ENCODE measurements at places on chromosomes 1 and 21.
A peak's percentile ranks its signal among the peaks of the same experiment; 100 is the strongest.

GRCh38 chr1:164704954-164705353 lies 146.0 kb downstream of the PBX1 start:
- DNase-seq = peak; percentile 29

GRCh38 chr1:195576641-195577040 lies 1031.6 kb downstream of the KCNT2 start:
- DNase-seq = no peak

DNA sequence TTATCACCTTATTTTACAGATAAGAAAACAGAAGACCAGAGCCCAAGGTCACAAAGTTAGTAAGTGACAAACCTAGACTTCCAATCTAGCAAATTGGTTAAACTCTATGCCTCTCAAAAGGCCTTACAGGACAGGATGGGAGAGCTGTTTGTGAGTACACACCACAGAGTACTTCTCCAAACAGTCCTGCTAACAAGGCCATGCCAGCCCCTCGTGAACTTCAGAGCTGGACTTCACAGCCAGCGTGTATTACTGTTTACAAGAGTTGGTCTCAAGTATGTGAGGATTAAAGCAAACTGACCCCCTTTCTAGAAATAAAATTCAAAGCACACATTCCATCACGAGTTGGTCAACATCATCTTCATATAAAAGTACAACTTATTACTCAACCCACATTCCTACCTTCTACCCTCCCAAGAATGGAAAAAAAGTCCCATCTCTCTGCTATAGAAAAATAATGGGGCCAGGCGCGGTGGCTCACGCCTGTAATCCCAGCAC lies 19.8 kb upstream of the UBR4 start:
- no peak for DNase-seq

- no peak for DNase-seq
Measured at GRCh38 chr1:185325413-185325812, 8.4 kb upstream of the IVNS1ABP start.

DNA sequence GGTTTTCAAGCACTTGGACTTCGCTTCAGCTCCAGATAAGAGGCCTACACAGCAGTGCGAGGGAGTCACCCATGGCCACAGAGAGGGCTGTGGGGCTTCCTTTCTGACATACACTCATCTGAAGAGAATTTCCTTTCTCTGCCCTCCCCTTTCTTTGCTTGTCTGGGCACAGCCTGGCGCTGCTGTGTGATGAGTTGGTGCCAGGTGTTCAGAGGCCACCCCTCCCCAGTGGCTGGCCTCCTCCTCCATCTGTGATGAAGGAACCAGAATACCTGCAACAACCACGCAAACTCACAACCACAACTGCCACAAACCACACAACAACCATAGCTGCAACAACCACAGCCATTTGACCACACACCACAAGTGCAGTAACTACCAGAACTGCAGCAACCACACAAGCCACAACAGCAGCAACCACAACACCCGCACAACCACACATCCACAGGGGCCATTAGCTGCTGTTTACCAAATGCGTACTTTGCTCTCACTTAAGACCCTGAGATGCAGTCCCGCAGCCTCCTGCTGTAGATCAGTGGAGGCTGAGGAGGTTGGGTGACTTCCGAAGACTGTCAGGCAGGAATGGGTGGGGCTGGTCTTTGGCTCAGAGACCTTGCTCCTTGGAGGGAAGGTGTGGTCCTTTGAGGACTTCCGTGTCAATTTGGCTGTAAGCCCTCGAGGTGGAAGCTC lies 71.1 kb downstream of the IER5 start:
- DNase-seq = no peak

GRCh38 chr1:205805082-205805711 lies 7.8 kb downstream of the SLC41A1 start:
- DNase-seq = no peak

GRCh38 chr1:216238844-216239243 lies 184.4 kb downstream of the USH2A start:
- no peak for DNase-seq

GRCh38 chr1:23643736-23644554 lies 47.7 kb upstream of the RPL11 start:
- no peak for DNase-seq

DNA sequence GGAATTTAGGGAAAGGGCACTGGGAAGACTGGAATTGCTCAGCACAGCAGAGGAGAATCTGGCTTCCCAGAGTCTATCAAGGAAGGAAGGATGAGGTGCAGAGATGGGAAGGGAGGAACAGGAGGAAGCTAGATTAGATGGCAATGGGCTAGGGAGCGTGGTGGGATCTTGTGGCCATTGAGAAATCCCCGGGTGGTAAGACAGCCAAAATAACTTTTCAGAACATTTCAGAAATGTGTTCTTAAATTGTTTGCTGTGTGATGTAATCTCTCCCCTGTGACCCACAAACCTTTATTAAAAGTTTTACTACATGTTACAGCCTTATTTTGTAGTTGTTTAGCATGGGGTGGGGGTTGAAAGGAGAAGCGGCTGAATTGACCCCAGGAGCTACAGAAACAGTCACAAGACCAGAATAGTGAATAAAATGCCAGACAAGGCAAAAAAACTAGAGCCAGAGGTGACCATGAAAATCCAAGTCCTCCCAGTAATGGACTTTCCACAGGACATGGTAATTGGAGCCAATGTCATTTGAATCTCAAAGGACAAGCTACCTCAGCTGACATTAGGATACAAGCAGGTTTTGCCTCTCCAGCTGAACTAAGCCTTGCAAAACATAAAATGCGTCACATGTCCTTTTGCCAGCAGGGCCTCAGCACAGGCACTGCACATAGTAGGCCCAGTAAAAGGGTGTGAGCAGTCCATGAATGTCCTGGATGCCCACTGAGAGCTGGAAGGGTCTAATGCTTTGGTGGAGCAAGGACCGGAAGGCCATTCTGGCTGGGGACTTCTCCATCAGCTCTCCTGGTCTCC lies 980 bp upstream of the AHCYL1 start:
- no peak for DNase-seq

GRCh38 chr1:222136869-222137268 lies 395.0 kb upstream of the DUSP10 start:
- no peak for DNase-seq

DNA sequence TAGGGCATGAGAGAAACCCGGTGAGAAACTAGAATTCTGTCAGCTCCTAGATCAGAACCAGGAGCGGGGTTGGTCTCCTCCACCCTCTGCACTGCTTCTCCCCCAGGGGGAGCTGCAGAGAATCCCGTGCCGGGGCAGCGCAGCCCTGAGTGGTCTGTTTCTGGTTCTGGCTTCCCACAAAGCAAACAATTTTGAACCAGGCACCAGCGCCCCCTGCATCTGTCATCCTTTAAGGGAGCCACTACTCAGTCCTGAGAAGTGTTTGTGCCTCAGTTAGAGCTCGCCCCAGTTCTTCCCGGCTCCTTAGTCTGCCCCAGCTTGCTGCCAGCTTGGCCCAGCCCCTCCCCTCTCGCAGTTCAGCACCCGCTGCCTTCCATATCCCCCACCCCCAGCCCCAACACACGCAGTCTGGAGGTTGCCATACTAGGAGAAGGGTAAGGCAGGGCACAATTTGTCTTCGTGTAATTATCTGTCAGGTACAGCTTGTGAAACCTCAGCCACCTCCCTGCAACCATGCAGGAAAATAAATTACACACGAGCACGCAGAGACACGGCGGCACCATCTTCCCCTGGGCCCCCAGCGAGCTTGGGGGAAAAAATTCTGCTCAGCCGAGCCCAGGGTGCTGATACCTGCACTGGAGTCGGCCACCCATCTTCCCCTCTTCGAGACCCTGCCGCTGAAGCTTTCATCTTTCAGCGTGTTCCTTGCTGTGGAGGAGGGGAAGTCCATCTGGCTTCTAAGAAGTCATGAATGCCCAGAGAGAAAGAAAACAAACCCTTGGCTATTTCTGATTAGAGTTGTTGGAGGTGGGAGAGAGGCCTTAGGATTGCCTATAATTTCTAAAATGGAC lies 62.6 kb upstream of the CD1D start:
- peak; percentile 23 for DNase-seq

DNA sequence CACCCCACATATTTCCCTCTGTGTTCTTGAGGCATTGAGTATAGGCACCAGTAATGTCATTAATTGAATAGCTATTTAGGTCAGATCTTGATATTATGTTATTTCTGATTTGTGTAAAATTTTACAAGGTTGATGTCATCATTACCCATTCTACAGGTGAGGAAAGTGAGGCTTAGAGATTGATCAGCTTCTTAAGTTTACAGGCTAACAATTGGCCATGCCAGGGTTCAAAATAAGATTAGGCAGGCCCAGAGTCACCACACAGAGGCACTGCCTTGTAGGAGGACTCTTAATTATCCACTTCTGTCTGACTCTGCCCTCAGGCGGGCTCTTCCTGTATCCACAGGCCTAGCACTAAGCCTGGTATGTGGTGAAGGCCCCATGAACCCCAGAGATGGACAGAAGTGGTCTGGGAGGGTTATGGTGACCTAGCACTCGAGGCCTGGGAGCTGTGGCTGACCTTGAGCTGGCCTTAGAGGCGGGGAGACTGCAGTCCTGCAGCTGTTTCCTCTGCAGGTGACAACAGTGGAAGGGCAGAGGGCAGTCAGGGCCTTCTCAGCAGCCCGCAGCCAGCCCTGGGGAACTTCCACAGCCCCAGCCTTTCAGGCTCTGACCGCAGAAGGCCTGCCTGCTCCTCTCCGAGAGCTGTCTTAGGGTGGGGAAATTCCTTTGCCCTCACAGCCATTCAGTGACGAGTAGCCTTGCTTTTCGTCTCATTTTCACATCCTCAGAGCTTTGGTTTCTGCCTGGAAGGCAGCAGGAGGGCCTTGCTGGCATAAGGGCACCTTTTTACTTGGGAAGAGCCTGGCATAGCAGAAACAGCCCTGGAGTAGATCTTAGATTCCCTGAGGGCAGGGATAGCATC lies 12.2 kb downstream of the ZDHHC18 start:
- DNase-seq = no peak

GRCh38 chr1:54695221-54695620 lies 20.4 kb upstream of the TTC4 start:
- DNase-seq = no peak

GRCh38 chr1:229093238-229093540 lies 177.7 kb upstream of the RAB4A start:
- DNase-seq = peak; percentile 30

DNA sequence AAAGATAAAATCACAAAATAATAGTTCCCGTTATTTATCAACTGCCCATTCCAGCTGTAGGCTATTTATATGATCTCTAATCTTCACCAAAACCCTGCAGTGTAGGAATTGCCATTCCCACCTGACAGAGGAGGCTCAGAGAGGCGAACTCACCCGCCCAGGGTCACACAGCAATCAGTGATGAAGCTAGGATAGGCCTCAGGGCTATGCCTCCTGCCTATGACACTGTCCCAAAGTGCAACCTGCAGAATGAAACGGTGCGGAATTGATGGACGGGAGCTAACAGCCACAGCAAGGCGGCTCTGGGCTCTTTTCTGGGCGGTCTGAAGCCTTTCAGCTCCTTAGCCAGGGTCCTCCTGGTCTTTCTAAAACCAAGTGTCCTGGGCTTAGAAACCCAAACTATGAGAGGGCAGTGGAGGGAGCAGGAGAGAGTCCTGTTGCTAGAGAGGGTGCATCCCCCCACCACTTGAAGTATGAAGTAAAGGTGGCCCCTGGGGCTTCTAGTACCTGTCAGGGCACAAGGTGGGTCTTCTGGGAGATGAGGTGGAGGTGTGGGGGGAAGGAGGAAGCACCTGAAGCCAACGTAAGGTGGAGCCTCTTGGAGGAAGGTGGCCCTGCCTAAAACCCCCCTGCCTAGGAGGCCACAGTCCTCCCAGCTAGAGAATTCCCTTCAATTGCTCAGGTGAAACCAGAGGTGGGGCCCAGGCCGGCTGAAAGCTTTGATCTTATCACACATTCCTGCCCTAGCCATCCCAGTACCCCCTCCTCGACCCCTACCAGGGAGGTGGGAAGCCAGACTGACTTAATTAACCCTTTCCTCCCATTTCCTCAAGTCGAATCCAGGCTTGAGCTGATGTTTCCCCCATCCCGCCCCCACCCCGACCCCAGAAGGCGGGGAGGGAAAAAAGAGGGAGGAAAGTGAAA lies 14.8 kb downstream of the HSPG2 start:
- no peak for DNase-seq

DNA sequence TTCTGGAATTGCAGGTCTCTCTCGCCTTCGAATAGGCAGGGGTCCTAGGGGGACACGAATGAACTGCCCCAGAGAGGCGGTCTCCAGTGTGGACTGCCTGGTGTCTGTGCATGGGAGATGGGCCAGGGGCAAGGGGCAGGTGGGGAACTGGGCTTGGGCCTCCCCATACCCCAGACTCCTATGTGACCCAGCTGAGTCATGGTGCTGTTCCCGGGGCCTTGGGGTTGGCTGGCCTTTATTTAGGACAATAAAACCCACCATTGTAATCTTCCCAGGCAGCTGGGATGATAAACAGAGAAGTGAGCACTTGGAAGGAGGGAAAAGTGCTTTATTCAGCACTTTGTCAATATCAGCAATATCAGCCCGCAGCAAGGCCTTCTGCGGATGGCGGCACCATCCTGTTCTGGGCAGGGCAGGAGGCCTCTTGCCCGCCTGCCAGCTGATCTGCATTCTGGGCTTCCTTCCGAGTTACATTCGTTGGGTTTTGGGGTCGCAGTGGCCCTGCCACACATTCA lies 209.0 kb upstream of the TMEM51 start:
- peak; percentile 60 for DNase-seq

DNA sequence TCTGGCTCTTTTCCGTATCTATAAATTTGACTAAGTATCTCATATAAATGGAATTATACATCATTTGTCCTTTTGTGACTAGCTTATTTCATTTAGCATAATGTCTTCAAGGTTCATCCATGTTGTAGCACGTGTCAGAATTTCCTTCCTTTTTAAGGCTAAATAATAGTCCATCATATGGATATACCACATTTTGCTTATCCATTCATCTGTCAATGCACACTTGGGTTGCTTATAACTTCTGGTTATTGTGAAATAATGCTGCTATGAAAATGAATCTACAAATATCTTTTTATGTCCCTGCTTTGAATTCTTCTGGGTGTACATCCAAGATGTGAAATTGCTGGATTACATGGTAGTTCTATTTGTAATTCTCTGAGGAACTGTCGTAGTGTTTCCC lies 119.6 kb downstream of the RHOU start:
- DNase-seq = no peak

- peak; percentile 14 for DNase-seq
Measured at GRCh38 chr1:14571810-14572767, 26.4 kb upstream of the KAZN start.

GRCh38 chr1:235675152-235675890 lies 25.7 kb upstream of the GNG4 start:
- DNase-seq = no peak

DNA sequence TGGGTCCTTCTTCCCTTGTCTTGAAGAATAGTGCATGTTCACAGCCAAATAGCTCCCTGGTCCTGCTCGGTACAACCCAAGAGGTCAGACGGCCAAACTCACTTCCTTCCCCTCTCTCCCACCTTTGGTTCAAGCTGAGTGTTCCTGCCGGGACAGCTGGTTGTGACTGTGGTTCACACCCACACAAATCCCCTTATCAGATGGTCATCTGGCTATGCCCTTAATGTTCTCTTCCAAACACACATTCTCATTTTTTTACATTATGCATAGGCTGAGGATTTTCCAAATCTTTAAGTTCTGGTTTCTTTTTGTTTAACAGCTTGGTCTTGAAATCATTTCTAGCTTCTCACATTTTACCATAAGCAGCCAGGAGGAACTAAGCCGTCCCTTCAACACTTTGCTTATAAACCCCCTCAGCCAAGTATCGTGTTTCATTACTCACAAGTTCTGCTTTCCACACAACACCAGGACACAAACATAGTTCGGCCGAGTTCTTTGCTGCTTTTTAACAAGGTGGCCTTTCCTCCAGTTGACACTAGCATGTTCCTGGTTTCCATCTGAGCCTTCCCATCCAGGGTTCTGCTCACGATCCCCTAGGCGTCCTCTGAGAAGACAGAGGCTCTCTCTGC lies 19.7 kb upstream of the TSPEAR start:
- DNase-seq = peak; percentile 3

GRCh38 chr21:29949991-29950390 lies 10.2 kb upstream of the GRIK1 start:
- DNase-seq = no peak

Measured in midbrain (tissue), 1 donor.